ENCODE measurements at places on chromosomes 1 and 21.

DNA sequence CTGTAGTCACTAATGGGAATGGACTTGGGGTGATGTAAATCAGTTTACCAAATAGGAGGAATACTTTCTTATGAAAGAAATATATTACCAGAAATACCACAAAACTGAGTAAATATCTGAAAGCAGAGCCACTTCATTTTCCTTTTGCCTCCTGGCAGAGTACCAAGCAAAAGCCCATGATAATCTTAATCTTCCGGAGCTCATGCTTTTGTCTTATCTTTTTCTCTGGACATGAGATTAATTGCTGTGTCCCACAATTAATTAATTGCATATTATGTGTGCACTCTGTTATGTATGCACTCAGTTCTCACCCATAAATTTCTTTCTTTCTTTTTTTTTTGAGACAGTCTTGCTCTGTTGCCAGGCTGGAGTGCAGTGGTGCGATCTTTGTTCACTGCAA is 94.1 kb upstream of the PDE4B start:
- no peak for DNase-seq

GRCh38 chr1:90925928-90926869 is 95.6 kb downstream of the ZNF644 start:
- DNase-seq = no peak

DNA sequence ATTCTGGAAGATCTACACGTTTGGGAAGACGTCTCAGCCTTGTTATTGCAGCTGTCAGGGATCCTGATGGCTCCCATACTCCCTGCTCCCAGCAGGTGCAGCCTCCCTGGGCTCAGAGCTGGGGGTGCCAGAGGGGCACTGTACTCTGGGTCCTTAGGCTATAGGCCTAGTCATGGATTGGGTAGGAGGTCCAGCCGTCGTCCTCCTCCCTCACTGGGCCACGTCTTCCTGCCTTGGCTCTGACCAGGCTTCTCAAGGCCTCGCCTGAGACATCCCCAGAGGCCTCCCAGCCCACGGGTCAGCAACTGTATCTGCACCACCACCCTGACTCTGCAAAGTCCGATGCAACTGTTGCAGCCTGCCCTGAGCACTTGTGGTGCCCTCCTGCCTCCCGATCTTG is 18.2 kb downstream of the MYOM3 start:
- no peak for DNase-seq

- DNase-seq = no peak
Measured at GRCh38 chr1:160578175-160578524, 1.1 kb downstream of the CD84 start.

DNA sequence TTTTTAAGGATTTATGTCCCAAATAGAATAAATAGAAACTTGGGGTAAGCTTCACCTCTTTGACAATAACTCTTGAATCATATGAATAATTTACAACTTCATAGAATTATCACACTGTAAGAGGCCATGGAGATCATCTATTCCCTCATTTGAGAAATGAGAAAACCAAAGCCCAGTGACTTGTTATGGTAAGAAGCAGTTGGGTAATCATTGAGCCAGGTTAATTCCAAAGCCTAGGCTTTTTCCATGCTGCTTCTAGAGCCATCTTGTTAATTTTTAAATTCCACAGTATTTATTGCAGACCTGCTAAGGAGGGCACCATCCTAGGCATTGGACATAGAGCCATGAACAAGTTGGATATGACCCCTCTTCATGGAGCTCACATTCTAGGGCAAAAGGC is 160.5 kb downstream of the CDC7 start:
- DNase-seq = no peak

Data from NCI-H2029 treated with DMSO at 0.1 percent for 48 hours (cell line).